Activated CD4-positive, alpha-beta T cell treated with anti-CD3 and anti-CD28 coated beads for 48 hours (primary cell): ENCODE measurements at places on chromosomes 11 and 22.

DNA sequence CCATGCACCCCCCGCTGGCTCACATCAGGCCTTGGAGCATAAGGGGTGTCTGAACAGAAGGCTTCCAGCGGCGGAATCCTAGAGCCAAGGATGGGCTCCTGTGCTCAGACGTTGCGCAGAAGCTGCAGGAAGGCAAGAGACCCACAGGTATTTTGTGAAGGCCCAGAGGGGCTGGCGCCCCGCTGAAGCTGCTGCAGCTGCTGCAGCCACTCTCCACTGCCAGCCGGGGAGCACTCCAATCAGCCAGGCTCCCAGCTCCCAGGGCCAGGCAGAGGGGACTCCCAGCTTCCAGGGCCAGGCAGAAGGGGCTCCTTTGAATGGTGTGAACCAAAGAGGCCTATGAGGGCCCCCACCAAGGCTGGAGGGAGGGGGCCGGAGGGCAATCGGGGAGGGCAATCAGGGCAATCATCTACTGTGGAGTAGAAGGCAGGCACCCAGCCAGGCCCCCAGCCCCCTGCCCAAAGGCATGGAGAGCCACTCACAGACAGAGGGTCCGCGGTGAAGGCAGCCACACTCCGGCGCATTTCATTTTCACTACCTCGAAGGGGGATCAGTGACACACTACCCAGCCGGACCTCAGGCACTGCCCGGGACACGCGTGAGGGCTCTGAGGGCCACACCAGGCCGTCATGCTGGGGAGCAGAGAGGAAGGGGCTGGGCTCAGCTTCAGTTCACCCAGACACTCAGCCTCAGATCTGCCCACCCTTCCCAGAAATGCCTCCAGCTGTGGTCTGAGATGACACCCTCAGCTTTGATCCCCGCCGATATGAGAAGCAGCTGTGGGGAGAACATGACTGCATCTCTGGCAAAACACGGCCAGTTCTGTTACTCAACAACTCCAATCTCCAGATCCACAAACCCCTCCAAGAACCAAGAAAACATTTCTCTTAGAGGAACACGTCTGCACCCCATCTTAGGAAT, 11.6 kb upstream of the PDE2A start:
- DNase-seq = peak; percentile 82

GRCh38 chr11:107929611-107930200, 1.5 kb downstream of the RAB39A start:
- peak; percentile 16 for DNase-seq

- no peak for DNase-seq
These were observed 88.6 kb downstream of the RTL6 start for GRCh38 chr22:44409211-44409973.

DNA sequence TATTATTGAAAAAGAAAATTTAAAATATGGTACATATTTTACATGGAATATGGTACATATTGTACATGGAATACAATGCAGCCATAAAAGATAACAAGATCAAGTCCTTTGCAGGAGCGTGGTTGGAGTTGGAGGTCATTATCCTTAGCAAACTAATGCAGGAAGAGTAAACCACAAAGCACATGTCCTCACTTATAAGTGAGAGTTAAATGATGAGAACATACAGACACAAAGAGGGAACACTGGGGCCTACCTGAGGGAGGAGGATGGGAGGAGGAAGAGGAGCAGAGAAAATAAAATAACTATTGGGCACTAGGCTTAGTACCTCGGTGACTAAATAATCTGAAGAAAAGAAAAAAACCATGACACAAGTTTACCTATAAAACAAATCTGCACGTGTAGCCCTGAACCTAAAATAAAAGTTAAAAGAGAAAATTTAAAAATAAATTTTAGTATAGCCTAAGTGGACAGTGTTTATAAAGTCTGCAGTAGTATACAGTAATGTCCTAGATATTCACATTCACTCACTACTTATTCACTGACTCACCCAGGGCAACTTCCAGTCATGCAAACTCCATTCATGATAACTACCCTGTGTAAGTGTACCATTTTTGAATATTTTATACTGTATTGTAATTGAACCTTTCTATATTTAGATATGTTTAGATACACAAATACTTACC, 204.4 kb downstream of the FAM76B start:
- no peak for DNase-seq

GRCh38 chr11:99019696-99020095, 1.1 kb upstream of the CNTN5 start:
- no peak for DNase-seq

- DNase-seq = no peak
These were observed 6.0 kb downstream of the TRAPPC4 start for GRCh38 chr11:119024430-119025098.

DNA sequence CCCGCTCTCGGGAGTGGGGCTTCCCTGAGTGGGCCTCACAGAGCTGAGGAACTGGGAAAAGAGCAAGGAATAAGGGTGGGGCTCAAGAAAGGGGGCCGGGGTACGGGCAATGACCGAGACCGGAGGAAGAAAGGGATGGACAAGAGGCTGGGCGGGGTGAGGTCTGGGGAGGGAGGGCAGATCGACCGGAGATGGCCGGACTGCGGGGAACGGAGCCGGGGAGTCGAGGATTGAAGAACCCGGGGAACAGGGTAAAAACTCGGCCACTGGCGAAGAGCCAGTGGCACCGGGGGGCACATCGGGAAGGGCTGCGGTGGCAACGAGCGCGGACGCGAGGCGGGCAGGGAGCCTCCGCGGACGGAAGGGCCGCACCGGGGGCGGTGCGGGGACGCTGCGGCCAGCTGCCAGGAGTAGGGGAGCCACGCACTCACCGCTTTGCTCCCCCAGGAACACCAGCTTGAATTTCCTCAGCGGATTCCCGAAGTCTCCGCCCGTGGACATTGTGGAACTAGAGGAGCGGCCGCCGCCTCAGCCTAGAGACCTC, 667 bp downstream of the RAB6A start:
- no peak for DNase-seq
